ENCODE measurements at places on chromosomes 16 and 17.

DNA sequence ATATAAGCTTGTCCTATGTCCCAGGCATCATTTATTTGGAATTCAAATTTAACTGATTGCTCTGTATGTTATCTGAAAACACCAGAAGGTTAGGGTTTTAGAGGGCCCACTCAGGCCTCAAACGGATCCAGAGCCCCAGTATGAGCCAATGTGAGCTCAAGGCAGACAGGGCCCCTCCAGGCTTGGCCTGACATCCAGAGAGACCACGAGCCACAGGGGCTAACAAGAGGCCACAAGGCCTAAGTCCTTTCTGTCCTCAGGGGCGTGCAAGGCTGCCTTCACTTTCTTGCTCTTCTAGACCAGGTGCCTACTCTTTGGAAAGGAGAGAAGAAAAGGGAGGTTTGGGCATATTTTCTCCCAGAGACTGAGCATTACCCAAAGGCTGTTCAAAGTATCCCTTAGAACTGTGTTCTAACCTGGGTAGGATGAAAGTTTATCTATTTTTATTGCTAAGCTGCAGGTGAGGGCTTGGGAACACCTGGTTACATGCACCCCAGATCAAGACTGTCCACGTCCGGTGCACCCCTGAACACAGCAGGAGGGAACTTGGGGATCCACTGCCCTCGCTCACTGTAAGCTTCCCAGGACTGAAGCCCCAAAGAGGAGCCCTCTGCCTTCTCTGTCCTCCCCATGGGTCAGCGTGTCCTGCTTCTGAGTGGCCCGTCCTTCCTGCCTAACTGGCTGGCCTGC, 1.5 kb upstream of the ENGASE start:
- no peak for DNase-seq

GRCh38 chr16:20023190-20023589, 50.5 kb downstream of the GPR139 start:
- DNase-seq, result no peak

GRCh38 chr17:7336240-7337175, at the start of gene ACAP1:
ACAP1 (plus strand) TSS chr17:7336529; CDS start chr17:7336735, 206 bp downstream.
- peak; percentile 84 for DNase-seq

DNA sequence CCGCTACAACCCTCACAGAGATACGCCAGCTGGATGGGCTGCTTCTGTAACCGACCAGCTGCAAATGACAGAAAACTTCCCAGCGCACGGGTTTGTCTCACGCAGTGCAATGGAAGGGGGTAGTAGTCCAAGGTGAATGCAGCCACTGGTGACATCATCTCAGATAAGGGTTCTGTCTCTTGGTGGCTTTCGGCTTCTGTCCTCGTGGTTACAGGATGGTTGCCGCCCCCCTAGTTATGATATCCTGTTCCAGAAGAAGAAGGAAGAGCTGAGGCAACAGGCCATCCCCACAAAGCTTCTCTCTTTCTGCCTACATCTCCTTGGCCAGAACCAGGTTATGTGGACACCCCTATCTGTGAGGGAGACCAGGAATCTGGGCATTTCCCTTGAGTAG, 40.3 kb upstream of the BAHCC1 start:
- no peak for DNase-seq

GRCh38 chr16:53971616-53972015, 267.7 kb downstream of the FTO start:
- no peak for DNase-seq

DNA sequence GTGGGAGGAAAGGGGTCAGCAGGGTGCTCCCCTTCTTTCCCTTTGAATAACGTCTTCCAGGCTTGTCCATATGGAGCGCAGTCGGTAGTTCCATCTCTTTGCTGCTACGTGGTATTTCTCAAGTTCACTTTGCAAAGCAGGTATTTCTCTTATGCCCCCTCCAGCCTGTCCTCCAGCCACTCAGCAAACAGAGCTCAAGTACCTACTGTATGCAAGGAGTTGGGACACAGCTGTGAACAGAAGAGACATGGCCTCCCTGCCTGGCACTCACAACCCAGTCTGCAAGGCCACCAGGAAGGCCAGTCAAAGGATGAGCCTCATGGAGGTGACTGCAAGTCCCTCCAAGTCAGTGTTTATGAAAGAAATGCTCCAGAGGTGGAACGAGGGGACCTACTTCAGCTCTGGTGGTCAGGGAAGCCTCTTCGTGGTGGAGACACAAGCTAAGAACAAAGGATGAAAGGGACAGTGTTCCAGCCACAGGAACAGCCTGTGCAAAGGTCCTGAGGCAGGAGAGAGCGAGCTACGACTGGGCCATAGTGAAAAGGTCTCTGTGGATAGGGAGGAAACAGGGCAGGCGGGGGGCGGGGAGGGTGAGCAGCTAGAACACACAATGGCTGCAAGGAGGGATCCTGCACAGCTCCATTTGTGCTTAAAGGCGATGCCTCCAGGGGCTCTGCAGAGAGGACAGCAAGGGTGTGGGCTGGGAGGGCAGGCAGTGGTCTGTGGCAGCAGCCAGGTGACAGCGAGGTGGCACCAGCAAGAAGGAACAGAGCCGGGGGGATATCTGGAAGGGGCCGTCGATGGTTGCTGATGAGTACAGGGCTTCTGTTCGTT, 32.6 kb downstream of the PPL start:
- DNase-seq, result no peak

DNA sequence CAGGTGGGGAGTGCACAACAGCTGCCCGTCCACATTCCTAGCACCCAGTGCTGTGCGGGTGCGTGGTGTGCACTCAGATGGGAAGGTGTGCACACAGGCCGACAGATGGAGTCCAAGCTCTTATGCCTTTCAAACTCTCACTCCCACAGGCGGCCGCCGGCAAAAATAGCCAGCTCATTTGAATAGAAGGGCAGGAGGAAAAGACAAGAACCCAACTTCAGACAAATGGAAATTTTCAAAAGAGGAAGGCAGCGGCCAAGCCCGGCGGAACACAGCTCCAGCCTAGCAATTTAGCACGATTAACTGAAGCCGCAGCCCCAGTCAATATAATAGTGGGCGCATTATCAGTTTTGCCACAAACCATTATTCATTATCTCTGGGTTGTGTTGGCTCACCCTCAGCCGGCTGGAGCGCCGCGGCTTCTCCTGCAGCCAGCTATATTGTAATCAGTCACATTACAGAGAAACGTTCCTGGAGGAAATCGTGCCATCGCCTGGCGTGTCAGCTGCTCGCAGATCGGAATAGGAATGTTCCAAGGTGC, 103.9 kb upstream of the SEC14L1 start:
- DNase-seq, result no peak

- no peak for DNase-seq
These were observed 75.5 kb downstream of the AATF start for GRCh38 chr17:37024181-37024637.
